Skin of body (tissue), 3 donors: ENCODE measurements at places on chromosomes 4 and X. TPM values are rescaled to one million over a fixed set of nuclear protein-coding genes. Genes with fewer than 3 reads are reported as not detected.
A peak's percentile ranks its signal among the peaks of the same experiment; 100 is the strongest.

GRCh38 chrX:38249965-38250364 lies 29.3 kb upstream of the SRPX start:
- no peak for DNase-seq

Gene PGAM4
- not detected for total RNA-seq

DNA sequence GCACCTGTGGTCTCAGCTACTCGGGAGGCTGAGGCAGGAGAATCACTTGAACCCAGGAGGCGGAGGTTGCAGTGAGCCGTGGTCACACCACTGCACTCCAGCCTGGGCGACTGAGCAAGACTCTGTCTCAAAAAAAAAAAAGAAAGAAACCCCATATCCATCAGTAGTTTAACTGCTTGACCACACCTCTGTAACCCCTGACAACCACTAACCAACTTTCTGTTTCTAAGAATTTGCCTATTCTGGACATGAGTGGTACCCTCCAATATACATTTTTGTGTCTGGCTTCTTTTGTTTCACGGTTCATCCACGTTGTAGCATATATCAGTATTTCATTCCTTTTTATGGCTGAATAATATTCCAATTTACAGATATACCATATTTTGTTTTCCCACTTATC lies 9.1 kb downstream of the PPAT start:
- no peak for DNase-seq

Gene CCDC120
- 3.6 TPM for total RNA-seq

GRCh38 chrX:118221733-118222132 lies 105.1 kb upstream of the KLHL13 start:
- no peak for DNase-seq

DNA sequence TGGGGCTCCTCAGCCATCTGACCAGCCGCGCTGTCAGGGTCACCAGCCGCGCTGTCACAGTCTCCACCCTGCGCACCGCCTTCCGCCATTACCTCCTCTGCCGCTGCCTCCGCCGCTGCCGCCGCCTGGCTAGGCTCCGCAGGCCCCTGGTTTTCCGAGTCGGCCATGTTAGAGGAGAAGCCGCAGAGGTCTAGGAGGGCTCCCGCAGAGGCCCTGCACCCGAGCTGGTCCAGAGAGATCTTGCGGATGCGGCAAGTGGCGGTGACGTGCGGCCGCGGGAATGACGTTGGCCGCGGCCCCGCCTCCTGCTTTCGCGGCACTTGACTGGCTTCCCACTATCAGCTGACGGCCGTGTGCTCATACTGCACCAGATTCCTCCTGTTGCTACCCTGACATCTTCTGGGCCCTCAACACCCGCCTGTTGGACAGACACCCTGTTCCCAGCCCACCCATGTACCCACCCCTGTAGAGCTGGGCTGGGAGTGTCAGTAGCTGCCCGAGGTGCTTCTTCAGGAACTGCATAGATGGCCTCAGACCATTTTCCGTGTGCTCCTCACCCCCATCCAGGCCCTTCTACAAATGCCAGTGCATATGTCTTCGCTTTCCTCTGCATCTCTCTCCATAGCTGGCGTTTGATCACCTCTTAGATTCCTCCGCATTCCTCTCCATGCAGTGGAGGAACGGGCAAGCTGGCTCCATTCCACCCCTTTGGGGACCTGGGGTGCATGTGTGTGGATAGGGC lies at the start of gene NAP1L5:
TSS of gene NAP1L5 (minus strand) at position 242 of the 742 bp plus-strand sequence. CDS start at position 167, 75 bp downstream.
- peak; percentile 17 for DNase-seq

DNA sequence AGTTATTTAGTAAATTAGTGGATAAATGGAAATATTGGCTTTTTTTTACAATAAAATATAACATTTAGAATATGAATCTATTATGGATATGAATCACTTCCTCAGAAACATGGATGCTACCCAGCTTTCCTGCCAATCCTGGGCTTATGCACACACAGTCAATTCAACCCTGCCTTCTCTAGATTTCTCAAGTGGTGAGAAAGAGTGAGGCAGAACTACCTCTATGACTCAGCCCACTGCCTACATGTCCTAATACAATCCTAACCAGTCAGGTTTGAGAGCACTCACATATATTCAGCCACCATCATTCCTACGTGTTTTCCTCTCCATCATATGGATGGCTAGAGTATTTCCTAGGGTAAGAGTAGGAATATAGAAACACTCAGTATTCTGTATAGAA lies 91.1 kb upstream of the ANKRD50 start:
- no peak for DNase-seq

GRCh38 chr4:180455226-180455625 lies 1788.0 kb upstream of the TENM3 start:
- DNase-seq: no peak

Gene EDNRA
- 51.1 TPM for total RNA-seq

- DNase-seq: no peak
These were observed 35.7 kb upstream of the ANK2 start for GRCh38 chr4:113013751-113014150.

DNA sequence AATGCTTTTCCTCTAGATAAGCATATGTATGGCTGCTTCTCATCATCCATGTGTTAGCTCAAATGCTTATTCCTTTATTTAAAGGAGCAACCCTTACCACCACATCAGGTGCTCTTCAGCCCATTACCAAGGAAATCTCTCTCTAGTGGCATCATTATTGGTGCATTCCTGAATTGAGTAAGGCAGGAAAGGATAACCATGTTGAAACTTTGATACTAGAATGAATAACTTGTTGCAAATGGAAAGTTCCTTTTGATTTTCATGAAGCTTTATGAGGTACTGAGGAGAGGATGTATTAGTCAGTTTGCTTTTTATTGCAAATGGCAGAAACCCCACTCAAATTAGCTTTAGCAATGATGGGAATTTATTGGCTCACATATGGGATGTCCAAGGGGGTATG lies 212.3 kb upstream of the FGF13 start:
- DNase-seq: no peak
